Putamen (tissue), 1 donor: ENCODE measurements at places on chromosomes 12 and 14.

DNA sequence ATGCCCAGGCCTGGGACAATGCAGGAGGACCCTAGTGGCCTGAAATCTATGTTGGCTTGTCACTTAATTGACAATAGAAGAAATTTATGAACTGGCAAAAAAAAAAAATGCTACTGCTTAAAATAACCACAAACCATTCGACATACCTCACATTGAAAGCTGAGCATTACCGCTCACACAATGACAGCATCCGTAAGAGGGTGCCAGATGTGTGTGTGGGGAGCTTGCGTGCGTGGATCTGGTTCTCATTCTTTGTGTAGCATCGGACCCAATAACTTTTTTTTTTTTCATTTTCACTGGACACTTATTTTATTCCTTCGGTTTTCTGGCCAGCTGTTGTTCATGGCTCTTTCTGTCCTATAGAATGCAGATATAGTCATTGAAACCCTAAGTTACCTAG, 216.7 kb downstream of the VRK1 start:
- no peak for DNase-seq

- DNase-seq, result no peak
These were observed 7.6 kb upstream of the SPATS2 start for GRCh38 chr12:49359671-49360070.

GRCh38 chr12:122403115-122403770, 19.2 kb downstream of the CLIP1 start:
- DNase-seq, result no peak

GRCh38 chr12:114625294-114625851, 58.6 kb downstream of the TBX3 start:
- no peak for DNase-seq

GRCh38 chr12:11581179-11581755, 68.2 kb upstream of the ETV6 start:
- peak; percentile 66 for DNase-seq
